ENCODE measurements at places on chromosomes 2 and 18.

DNA sequence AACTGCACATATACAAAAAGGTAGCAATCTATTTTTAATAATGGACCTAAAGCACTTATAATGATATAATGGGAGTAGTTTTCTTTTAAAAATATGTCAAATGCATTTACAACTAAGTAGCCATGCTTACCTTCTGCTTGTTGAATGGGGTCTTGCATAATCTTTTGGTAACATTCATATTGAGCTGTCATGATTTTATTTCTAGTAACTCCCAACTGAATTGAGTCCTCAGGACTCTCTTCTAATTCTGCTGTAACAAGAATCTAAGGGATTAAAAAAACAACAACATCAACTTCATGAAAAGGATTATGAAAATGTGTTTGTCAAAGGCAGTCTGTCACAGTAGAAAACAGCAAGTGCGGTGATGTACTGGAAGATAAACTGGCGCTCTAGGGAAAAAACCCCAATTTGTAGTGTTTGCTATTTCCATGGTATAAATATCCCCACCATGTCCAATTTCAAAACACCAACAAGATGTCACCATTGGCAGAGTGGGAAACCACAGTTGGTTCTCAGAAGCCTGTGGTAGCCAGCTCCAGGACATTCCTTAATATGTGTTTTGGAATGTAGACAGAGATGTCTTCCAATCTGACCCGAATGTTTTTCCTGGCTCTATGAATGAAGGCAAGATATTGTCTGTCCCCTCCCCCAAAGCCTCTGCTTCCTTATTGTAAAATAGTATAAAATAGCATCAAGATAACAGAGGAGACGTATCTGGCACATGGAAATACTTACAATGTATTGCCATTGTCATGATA, 64.8 kb downstream of the CALCRL start:
- no peak for DNase-seq

DNA sequence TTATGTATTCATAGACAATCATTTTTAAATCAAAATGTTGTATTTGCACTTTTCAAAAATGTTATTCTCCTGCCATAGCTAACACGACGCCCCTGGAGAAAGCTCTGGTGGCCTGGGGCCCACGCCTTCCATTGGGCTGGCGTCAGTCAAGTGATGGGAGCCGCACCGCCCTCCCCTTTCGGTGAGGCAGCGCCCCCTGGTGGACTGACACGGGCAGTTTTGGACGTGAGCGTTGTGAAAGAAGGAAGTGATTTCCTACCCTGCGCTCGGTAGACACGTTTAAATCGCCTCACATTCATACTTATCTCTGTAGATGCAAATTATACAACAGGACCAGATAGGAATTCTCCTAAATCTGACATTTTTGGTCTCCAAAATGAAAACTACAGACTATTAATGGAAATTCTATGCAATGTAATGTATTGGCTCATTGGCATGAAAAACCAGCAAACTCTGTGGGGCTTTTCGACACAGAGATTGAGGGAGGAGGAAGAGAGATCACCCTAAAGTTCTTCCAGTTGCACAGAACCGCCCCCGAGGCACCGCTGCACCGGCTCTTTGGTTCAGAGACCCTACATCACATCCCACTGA, 326.2 kb upstream of the SOX11 start:
- DNase-seq: no peak

DNA sequence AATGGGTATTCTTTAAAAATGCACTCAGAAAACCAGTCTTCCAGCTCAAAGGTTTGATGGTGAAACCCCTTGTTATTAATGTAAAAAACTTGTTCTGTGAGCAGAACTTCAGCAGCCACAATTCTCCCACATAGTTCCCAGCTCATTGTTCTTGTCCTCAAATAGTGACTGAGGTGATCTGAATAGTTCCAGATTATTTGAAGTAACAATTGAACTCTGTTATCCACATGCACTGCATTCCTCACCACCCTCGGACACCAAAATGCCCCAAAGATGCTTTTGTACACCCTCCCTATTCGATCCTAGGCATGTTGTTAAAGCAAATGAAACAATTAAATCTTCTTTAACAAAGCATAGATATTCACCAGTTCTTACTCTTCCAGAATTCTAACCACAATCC, 2186.8 kb upstream of the CELF4 start:
- no peak for DNase-seq

GRCh38 chr2:112493048-112493447, 11.1 kb downstream of the TTL start:
- no peak for DNase-seq

DNA sequence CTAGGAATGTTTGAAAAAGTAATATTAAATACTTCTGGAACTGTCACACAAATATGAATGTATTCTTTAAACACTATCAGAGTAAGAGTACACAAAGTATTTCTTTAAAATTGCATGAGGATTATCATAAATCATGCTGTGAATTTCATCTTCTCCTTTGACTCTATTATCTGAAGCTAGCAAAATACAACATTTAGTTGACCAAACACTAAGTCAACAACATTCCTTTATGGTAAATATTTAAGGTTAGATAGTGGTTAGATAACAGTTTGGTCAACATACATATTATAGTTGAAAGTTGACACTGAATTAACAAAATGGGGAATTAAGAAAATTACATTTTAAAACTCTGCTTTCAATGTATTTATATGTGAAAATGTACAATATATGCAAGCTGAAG, 72.1 kb upstream of the GRB14 start:
- no peak for DNase-seq

DNA sequence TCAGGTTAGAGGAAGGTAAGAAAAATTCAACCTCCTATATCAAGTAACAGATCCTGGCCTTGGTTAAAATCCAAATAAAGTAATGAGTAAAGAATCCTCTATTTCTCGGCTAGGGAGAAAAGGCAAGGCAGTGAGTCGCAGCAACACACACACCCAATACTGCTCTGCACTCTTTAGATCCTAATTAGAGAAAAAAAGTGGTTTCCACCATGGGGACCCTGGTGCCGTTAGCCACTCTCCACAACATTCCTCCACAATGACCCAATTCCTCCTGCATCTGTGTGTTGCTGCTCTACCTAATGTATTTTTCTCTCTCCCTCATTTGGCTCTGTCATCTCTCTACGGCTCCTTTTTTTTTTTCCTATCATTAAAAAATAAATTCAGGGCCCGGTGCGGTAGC, 462.7 kb downstream of the METTL4 start:
- DNase-seq: no peak

DNA sequence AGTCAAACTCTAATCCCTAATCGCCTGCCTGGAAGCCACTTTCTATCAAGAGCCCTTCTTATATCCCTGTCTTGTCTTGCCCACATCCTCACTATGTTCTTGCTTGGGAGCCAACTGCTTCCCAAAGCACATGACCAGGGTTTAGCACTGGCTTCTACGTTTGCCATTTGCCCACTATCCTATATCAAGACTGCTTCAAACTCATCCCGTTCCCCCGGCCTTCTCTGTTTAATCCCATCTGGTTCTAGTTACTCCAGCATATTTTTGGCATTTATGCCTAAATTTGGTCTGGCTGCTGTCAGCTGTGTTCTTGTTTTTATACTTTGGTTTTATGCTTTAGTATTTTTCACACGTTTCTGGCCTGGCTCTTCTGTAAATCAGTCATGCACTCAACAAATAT, 40.2 kb downstream of the POLR1A start:
- DNase-seq: no peak

GRCh38 chr2:112251271-112251670, 3.6 kb downstream of the ZC3H8 start:
- no peak for DNase-seq

DNA sequence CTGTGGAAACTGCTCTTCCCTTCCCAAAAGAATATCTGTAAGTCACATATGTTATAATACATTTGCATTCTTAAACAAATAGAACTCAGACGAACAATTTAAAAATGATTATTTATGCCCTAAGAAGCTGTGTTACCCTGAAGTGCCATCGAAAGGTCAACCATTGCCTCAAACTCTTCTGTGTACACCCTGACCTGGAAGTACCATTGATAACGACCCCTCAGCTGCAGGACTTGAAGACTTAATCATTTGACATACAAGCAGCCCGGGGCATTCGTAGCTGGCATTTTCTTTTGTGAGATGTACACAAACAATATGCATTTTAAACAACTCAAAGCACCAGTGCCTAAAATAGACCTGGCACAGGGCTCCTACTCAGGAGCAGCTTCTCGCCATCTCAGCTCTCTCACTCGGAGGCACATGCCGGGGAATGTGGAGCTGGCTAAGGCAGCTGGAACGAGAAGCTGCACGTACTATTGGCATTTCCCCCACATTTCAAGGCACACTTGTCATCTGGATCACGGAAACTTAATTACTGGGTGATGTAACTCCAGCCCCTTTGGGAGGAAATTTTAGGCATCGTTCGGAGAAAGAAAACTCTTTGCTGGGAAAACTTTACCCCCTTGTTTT, 170.0 kb upstream of the GALNT5 start:
- no peak for DNase-seq

- DNase-seq: no peak
Measured at GRCh38 chr2:235920216-235920865, 247.8 kb downstream of the GBX2 start.

DNA sequence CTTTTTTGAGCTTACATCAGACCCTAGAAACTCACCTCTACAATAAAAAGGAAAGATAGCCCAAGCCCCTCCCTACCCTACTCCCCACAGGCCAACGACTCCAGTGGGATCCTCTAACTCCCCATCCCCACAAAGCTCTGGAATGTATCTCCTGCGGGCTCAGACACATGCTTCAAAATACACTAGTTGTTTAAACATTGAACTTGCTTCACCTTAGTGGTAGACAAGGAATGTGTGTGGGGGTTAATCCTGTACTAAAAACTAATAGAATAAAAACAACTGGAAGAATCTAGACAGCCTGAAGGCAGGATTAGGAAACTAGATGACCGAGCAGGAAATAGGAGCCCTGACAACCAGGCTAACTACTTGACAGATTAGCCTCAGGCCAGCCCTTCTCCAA, 211.5 kb downstream of the SUCLG1 start:
- no peak for DNase-seq

DNA sequence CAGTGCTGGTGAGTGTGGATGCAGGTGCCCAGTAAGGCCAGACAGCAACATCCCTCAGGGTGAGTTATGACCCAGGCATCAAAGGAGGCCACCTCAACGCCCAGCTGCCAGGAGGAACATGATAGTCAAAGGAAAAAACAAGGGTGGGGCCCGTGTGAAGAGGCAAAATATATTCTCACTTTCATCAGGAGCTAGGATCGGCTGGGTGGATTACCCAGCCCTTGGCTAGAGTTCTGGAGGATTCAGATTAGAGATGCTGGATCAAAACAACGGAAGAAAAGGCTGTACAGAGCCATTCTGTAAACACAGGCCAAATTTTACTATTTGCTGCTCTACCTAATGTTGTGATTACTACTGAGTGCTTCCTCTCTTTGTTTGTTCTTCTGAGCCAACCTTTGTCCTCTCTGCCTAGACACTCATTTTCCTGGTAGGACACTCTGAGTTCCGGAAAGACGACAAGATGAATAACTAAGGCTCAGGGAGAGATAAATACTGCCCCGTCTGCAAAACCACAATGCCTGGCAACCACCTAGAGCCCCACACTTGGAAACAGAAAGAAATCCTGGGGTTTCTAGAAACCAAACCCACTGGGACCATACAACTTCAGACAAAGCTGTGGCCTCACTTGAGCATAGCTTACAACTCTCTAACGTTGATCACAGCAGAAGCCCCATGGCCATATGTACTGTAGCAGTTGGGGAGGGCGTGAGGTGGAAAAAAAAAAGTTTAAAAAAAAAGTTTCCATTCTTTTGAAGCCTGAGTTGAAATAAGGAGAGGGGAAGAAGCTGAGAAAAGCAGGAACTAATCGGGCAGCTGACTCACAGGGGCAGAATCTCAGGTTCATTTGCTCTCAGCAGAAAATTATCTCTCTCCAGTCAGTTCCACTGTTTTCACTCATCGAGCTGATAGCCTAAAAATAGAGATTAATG, 17.8 kb upstream of the PMAIP1 start:
- DNase-seq: no peak

- no peak for DNase-seq
Measured at GRCh38 chr2:145563741-145564615, 1044.1 kb upstream of the ZEB2 start.

DNA sequence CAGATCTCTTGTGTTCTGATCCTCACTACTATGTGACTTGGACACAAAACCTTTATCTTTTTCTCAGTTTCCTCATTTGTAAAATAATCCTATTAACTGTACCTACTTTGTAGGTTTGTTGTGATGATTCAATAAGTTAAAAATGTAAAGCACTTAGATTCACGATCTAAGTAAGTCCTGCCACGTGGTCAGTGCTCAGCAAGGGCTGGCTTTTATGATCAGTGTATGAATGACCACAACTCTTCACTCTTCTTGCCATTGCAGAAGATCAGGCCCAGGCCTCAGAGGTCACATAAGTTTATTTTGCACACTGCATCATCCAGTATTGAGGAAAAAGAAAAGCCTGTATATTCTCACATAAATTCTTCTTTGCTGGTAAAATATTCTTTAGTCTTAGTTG, 1192.5 kb upstream of the ACVR2A start:
- no peak for DNase-seq

DNA sequence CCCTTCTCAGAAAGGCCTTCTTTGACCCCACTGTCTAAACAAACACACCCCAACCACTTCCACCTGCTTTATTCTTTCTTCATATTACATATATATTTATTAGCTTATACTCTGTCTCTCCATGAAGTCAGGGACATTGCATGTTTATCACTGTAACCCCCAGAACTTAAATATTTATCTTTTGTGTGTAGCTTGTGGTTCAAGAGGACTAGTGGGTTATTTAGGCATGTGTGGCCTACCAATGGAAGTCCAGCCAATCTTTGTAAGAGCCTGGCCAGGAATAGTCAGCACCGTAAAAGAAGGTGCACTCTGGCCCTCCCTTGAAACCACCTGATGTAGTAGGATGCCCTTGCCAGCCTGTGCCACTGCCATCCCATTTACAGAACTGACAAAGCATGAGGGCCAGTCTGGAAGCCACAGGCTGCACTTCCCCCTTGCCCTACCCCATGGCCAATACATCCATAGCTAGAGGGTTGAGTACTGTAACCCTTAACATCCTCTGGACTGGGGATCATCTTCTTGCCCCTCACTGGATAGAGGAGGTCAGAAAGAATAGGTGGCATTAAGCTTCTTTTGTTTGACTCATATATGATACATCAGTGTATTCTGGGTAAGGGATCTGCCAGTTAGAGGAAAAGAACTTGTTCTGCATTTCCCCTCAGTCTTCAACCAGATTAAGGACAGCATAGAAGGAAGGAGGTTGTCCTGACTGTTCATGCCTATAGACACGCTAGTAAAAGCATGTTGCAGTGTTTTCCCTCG, 4.9 kb downstream of the NEMP2 start:
- no peak for DNase-seq

DNA sequence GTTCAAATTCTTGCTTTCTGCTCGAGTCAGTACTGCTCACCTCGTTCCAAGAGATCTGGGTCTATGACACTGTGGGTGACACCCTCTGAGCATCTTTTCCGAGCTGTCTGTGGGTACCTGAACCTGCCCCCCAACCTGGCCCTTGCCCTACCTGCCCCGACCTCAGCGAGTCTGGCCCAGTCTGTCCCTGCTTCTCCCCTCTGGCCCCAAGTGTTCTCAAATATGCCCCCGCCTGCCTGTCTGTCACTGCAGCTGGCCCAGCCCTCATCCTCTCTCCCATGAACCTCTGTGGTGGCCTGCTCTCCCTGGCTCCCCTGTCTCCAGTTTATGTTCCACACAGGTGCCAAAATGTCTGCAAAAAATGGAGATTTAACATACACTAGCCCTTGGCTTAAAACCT, 11.8 kb downstream of the IL1R1 start:
- no peak for DNase-seq

Data from stimulated activated CD4-positive, alpha-beta T cell treated with anti-CD3 and anti-CD28 coated beads, Interleukin-1b, Interleukin-23, amount 100 ng/mL, for 1 hour (primary cell).